Activated T-cell treated with anti-CD3 and anti-CD28 coated beads, Interleukin-2, amount 50 U/mL, for 48 hours (primary cell): ENCODE measurements at places on chromosomes 1 and 21.

- no peak for DNase-seq
These were observed 46.0 kb downstream of the DIP2A start for GRCh38 chr21:46504666-46505065.

GRCh38 chr1:199287206-199287605 lies 648.4 kb downstream of the PTPRC start:
- DNase-seq, result no peak

- DNase-seq, result no peak
These were observed 26.7 kb downstream of the PODN start for GRCh38 chr1:53088616-53089300.

DNA sequence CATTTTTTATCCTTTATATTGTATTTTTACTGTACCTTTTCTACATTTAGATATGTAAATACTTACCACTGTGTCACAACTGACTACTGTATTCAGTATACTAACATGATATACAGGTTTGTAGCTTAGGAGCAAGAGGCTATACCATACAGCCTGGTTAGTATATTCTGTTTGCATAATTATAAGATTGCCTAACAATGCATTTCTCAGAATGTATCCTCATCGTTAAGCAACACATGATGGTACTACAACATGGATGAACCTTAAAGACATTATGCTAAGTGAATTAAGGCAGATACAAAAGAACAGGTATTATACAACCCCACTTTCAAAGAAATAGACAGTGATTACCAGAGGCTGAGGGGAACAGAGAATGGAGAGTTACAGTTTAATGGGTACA lies 62.7 kb downstream of the RUSC1 start:
- no peak for DNase-seq

DNA sequence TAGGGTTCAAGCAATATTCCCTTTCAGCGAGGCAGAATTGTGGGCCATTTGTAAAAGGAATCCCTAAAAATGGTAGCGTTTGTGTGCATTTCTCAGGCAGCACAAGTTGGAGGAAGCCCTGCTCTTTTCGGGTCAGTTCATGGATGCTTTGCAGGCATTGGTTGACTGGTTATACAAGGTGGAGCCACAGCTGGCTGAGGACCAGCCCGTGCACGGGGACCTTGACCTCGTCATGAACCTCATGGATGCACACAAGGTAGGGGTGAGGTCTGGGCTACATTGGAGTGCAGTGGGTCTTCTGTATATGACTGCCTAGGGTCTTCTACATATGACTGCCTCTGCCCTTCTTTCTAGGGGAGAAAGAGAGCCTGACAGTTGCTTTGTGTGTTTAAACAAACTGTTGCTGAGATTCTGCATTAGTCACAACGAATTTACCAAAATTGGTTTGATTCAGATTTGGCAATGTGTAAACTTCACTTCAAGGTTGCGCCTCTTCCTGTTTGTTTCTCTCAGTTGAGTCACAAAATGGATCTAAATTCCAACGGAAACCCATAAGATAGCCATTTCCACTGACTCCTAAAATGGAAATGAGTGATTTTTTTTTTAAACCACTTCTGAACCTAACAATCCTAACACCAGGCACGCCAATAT lies 40.4 kb upstream of the BMP8A start:
- DNase-seq, result no peak

GRCh38 chr1:5267603-5268235 lies 613.3 kb downstream of the AJAP1 start:
- DNase-seq, result no peak

DNA sequence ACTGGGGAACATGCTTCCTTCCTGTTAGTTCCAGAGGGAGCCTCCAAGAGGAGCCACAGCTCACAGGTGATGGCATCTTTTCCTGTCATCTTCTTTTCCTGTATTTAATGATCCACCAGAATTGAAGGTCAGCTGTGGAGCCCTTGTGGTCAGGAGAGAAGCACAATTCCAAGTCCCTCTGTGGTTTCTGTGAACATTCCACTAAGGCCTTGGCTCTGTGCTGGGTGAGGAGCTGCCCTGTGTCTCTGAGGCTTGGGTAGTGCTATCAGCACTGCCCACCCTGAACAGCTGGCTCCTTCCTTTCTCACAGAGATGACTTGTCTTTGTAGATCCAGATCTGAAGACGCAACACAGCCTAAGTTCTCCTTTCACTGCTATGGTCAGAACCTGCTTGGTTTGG lies 141.9 kb upstream of the MAP1LC3C start:
- DNase-seq, result no peak

DNA sequence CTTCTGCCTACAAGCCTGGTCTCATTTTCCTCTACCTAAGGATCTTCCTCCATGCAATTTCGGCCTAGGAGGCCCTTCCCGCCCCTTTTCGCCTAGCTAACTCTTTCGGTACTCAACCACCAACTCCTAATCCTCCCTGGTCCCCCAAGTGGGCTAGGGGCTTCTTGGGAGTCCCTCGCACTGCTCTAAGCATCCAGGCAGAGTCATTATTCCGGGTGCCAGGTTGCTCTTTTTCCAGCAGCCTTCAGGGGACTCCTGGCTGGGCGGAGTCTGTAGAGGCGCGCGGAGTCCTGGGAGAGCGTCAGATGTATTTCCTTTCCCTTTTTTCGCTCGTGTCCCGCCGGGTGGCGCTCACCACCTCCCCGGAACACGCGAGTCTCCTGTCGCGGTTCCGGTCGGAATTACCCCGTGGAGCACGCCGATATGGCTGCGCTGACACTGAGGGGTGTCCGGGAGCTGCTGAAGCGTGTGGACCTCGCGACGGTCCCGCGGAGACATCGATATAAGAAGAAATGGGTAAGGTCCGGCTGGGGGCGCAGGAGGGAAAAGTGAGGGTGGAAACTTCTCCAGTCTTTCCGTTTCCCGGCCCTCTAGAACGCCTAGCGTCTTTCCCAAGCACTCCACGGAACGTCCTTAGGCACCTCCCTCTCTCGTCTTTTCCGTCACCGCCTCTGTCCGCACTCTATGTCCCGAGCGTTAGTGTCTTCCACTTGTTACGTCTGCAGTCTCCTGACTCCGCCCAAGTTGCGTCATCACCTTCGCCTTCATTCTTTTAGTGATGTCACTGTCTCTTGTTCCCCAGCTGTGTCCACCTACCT lies at the start of gene NSUN4:
Gene NSUN4 (plus strand): TSS at position 404 of the 818 bp plus-strand sequence. CDS start 20 bp downstream, at position 424.
- DNase-seq, result peak; percentile 90

GRCh38 chr1:29532285-29532684 lies 296.0 kb downstream of the PTPRU start:
- DNase-seq, result no peak

- DNase-seq, result no peak
These were observed 78.2 kb downstream of the NFIA start for GRCh38 chr1:61160526-61160925.

- DNase-seq, result no peak
These were observed 29.9 kb downstream of the VASH2 start for GRCh38 chr1:212980123-212980785.

DNA sequence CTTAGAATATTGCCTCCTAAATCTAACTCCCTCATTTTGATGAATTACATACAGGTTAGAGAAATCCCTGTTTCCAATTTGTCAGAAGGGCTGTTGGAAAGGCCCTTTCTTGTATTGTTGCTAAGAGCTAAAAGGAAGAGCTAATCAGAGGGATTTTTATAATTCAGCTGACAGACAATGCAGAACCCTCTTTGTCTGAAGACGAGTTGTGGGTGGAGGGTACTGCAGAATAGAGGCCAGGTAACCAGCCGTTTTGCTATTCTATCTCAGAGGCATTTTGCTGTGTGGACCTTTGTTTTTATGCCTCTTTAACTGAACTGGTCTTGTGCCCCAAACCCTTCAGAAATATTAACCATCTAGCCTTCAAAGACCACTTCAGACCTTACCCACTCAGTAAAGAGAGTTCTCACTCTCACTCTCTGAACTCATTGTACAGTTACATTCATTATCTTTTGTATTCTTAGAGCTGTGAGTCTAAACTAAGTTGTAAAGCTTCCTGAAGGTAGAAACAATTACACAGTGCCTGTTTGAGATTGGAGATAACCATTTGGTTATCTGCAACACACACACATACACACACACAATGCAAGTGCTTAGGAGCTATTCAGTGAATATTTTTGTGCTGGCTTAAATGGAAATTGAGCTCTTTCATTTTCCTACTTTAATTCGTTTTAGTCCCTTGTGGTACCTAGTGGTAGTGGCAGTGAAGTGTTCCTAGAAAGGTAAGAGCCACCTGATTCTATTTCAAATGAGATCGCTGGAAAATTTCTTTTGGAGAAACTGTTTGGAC lies 19.7 kb downstream of the KPNA6 start:
- DNase-seq, result no peak

- no peak for DNase-seq
These were observed 6.2 kb upstream of the TRIM45 start for GRCh38 chr1:117127795-117128194.

- peak; percentile 46 for DNase-seq
These were observed 626 bp downstream of the CXADR start for GRCh38 chr21:17513214-17514123.

DNA sequence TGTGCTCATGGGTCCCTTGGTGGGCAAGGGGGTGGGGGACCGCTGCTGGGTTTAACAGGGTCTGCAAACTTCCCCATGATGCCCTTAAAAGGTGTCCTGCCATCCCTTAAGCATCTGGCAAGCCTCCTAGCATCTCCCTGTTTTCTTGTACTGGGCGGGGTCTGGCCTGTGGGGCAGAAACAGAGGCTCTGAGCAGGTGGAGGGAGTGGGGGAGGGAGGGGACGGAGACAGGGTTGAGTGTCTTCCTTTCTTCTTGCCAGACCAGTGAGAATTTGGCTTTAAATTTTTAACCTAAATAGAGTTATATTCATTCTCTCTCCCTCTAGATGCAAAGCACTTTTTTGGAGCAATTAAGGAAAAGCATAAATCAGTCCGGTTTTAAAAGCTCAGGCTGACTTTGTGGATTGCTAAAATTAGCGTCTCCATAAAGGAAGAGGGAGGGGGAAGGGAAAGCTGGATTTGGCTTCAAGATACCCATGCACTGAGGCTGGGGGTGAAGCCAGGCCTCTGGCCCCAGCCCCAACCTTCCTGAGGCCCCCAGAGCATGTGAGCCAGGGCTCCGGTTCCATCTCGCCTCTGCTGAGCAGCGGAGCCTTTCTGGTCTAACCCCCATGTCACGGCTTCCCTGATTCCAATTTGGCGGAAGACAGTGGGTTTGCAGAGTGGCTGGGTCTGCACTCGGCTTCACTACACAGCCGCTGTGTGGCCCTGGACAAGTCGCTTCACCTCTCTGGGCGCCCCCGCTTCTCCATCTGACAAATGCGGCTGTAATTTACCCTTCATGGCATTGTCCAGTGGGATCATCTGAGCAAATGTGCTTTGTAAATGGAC lies 25.3 kb downstream of the IGSF21 start:
- no peak for DNase-seq

GRCh38 chr1:95108792-95109191 lies 8.4 kb upstream of the TLCD4 start:
- no peak for DNase-seq

- DNase-seq, result no peak
These were observed 1.7 kb upstream of the C1orf185 start for GRCh38 chr1:51100264-51100880.

- DNase-seq, result no peak
These were observed 94.9 kb downstream of the NAV1 start for GRCh38 chr1:201633811-201634210.

DNA sequence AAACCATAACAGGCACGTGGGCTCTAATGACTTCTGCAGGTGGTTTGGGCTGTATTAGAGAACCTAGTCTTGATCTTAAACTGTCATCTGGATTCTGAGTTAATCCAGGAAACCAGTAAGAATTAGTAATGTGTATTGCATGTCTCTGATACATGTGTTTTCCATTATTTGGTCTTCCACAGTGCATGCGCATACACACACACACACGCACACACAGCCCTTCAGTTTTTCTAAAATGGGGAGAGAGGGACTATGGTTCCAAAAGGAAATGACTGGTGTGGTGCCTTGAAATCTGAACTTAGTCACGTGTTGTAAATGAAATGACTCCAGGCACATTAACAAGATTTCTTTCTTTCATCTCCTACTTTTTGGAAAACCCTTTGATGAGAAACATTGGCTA lies 67.6 kb downstream of the OLFML2B start:
- no peak for DNase-seq
